ENCODE measurements at places on chromosomes 6 and 20. TPM values are rescaled to one million over a fixed set of nuclear protein-coding genes. Genes with fewer than 3 reads are reported as not detected.

The SMAP1 gene
- 27.5 TPM for polyA plus RNA-seq

GRCh38 chr6:150208611-150209352 is 65.9 kb downstream of the PPP1R14C start:
- no peak for DNase-seq

- no peak for DNase-seq
These were observed 368.2 kb upstream of the CITED2 start for GRCh38 chr6:139742671-139743070.

GRCh38 chr6:11146117-11146826 is 34.7 kb upstream of the ERVFRD-1 start:
- no peak for DNase-seq

DNA sequence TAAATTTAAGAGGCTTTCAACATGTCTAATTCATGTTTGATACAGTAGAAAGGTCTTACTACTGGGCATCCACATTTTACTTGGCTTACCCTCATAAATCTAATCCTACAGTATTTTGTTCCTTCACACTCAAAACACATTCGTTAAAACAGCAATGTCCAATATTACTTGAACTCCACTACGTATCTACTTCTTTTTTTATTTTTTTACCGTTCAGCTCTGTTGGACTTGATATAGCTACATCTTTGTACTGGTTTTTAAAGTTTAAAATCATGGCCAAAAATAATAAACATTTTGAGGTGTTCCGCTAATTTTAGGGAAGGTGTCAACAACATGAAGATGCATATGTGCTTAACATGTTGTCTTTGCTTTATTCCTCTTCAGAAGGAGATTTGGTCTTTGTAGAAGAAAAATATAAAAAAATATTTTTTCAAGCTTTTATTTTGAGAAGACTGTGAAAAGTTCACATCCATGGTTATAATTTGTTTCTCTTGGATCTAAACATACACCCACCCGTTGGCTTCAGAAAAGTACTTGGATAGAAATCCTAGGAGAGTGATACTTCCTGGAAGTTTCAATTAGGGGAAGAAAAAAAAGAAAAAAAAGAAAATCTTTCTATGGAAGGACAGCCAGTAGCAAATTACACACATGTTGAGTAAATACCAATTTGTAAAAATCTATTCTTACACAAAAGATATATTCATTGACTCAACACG is 71.5 kb downstream of the EPB41L2 start:
- DNase-seq: no peak

The FRS3 gene
- polyA plus RNA-seq: 6.0 TPM

DNA sequence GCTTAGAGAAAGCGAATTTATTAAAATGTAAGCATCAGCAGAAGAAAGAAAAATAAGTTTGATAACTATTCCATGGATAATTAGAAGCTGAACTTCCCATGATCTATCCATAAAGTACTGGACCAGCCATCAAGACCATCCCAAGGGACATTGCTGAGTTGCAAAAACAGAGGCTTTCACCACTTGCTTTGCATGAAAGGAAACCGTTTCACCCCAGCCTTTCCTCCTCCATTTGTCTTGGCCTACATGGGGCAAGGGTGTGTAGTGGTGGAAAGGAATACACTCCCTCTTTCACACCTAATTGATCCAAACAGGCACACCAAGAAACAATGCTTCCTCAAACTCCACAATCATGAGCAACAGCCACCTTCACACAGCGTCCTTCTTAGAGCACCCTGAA is 10.4 kb downstream of the HIVEP2 start:
- no peak for DNase-seq

The COMMD7 gene
- 70.7 TPM for polyA plus RNA-seq

The VNN1 gene
- polyA plus RNA-seq: 0.08 TPM

DNA sequence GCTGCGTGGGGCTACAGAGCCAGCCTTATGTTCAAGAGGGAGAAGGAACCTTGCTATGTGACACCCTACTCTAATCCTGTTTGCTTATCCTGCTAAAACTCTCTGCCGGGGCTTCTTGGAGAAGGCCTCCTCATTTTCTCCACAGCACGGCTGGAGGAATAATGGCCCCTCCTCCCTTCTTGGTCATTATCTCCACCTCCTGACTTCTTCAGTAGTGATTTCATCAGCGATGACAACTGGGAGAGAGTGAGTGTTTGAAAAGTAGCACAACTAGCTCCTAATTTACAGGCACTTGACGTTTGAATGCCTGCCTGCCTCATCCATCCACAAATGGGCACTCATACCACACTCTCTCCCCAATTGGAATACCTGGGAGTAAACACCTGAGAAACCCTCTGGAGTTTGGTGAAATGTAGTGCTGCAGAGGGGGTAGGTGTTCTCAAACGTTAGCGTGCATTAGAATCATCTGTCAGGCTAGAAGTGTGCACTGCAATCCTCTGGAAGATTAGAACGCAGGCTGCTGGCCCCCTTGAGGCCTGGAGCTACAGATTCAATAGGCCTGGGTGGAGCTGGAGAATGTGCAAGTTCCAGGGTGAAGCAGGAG is 148.5 kb downstream of the FOXC1 start:
- no peak for DNase-seq

DNA sequence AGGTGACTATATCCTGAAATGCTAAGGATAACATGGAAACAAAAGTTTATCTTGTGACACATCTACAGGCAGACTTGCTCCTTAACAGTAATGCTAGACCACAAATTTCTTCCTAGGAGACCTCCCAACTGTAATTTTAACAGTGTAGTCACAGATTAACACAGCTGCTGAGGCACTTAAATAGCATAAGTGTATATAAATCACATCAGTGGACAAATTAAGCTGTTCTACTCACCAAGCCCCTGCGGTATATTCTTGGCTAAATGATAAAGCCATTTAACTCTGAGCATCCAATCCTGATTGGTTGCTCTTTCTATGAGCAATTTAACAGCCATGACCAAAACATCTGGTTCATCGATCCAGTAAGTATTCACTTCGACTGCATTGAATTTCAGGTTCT is 73.3 kb upstream of the LYRM2 start:
- peak; percentile 3 for DNase-seq

GRCh38 chr6:30541515-30542403 is 14.5 kb downstream of the GNL1 start:
- DNase-seq: peak; percentile 68

The EPB41L1 gene
- 76.9 TPM for polyA plus RNA-seq

- no peak for DNase-seq
These were observed 175.2 kb downstream of the ZMYND8 start for GRCh38 chr20:47181056-47181862.

GRCh38 chr6:107331409-107332386 is 127.7 kb downstream of the PDSS2 start:
- no peak for DNase-seq

DNA sequence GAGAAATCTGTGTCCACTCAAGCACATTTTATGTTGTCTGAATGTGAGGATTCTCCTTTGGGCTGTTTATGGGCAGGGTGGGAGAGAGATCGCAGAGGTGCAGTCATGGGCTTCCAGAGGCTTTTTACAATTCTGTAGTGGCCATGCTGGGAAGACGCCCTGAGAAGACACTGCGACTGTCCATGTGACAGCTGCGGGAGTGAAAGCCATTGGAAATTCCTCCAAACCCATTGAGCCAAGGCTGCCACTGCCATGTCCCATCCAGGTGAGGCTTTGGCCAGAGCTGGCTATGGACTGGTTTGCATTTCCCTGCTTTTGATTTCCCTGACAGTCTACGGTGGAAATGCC is 216.9 kb upstream of the ECI2 start:
- DNase-seq: no peak

The LRRN4 gene
- 15.3 TPM for polyA plus RNA-seq

DNA sequence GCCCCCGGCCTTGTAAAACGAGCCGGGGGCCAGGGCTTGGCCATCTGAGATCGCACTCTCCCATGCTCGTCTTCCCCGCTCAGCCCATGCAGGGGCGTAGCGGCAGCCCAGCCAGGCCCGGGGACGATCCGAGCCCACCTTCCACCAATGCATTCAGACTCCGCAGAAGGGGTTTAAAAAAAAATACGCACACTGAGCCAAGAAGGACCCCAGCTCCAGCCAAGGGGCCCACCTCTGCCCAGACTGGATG is 320 bp downstream of the GSTA4 start:
- DNase-seq: no peak

GRCh38 chr6:167153521-167153959 is 4.2 kb downstream of the GPR31 start:
- DNase-seq: no peak

DNA sequence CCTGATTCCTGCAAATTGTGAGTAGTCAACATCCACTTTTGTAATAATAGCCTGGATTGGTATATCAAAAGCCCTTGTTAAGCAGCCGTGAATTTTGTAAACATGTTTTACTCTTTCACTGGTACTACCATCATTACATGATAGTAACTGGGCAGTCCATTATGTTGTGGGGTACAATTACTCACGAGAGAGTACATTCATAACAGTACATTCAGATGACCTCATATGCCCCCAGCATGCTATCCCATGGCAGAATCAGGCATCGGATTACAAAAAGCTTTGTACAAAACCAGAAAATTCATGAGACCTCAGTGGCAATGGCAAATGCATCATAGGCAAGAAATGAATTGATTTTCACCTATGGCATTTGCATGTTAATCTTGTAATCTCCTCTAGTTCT is 166.2 kb downstream of the EPM2A start:
- DNase-seq: no peak

The LAMA4 gene
- 109 TPM for polyA plus RNA-seq

- no peak for DNase-seq
These were observed 234.5 kb downstream of the BMP7 start for GRCh38 chr20:57031867-57032355.

GRCh38 chr20:34701405-34702085 is 2.6 kb upstream of the TP53INP2 start:
- DNase-seq: no peak

- DNase-seq: no peak
These were observed 2.0 kb upstream of the RNF182 start for GRCh38 chr6:13922750-13923149.

DNA sequence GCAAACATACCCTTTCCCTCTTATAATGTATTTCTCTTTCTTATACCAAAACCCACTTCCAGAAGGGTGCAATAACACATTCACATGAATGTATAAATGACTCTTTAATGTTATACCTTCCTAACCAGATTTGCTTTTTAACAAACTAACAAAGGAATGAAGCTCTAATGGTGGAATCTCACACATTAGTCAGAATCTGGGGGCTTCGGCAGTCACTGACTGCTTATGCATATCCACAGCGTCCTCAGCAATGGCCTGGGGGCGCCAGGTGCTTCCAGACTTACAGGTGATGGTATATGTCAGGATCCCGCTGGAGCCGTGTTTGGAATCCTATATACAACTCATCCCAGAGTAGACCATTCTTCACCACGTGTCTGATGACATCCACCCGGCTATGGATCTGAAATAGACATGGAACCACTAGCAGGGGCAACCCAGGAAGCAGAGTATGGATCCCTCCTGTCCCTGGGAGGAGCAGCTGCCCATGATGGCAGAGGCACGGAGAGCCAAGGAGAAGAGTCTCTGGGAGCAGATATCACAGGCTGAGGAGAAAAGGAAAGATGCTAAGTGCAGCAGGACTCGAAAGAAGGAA is 150.8 kb upstream of the RIPOR2 start:
- no peak for DNase-seq

The TULP4 gene
- polyA plus RNA-seq: 15.5 TPM

The PRSS35 gene
- polyA plus RNA-seq: 36.8 TPM

The SDCBP2 gene
- polyA plus RNA-seq: 2.8 TPM

DNA sequence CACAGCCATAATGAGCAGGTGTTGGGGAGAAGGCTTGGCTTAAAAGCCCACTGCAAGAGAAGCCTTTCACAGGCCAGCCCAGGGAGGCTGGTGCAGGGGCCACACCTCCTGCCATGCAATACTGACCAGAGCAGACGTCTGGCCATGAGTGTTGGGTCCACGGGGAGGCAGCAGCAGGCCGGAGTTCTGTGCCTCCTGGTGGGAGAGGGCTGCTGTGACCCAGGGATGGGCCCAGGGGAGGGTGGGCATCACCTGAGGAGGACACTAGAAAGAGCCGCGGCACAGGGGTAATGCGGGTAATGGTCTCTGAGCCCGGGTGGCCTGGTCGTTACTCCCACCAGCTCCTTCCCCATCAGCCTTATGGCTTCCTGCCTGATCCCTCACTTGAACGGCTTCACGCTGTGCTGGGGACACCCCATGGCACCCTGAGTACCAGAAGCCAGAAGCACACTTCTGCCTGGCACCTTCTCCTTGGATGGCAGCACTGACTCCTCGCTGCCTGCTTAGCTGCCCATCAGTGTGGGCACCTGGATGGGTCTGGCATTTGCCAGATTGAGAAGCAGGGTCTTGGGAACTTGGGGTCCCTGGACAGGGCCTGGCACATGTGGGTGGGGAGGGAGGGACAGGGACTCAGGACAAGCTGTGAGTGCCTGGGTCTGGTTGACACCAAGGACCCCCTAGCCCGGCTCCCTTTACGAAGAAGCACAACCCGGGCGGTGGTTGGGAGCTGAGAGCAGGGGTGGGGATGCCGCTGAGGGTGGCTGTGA is 108.8 kb downstream of the ASXL1 start:
- DNase-seq: no peak

GRCh38 chr20:3248167-3248992 is 9.4 kb upstream of the SLC4A11 start:
- DNase-seq: no peak

DNA sequence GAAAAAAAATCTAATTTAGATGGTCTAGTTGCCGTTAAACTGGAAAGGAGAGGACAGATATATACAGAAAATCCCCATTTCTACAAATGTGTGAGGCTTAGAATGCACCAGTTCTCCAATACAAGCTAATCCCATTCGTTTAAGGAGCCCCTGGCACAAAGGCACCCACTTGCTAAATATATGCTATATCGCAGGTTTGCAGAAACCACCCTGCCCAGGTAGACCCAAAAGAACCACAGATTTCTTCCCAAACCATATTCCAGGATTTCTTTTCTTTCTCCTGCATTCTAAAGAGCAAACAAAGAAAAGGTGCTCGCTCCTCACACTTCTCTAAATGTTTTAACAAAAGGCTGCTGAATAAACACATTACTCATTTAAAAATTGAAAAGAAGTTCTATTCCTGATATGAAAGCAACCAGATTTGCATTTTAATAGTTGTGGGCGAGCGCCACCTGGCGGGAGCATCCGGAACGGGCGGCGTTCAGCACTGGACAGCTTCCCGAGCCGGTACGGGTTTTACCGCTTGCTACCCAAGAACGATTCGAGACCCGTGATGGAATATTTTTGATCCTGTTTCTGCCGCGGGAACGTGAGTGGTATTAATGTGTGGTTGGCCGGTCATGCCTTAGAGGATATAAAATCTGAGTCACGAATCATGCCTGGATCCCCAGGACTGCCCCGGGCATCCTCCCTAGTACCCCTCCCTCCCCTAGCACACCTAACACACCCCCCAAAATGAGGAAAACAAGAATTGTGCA is 2.1 kb downstream of the PTPRT start:
- no peak for DNase-seq

- DNase-seq: no peak
These were observed 102.8 kb downstream of the DACT2 start for GRCh38 chr6:168216751-168217191.

The SLC26A8 gene
- 0.46 TPM for polyA plus RNA-seq

The GMEB2 gene
- polyA plus RNA-seq: 11.5 TPM

DNA sequence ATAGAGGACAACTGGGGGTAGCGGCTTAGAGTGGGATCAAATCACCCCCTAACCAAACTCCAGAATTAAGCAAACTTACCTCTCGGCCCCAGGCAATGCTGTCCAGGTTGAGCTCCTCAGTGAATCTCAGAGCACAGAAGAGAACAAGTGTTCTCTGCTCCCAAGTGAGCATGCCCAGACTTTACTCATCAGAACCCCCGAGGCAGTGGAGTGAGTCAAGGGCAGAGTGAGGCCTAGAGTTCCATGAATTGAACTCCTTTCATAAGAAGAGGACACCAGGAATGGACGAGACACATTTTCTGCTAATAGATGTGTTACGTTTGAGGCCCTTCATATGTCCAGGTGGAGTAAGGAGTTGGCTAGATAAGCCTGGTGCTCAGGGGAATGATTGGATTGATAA is 134.0 kb upstream of the DTNBP1 start:
- DNase-seq: no peak

The PCSK2 gene
- polyA plus RNA-seq: 0.73 TPM
